ENCODE measurements at places on chromosomes 1 and 21.

DNA sequence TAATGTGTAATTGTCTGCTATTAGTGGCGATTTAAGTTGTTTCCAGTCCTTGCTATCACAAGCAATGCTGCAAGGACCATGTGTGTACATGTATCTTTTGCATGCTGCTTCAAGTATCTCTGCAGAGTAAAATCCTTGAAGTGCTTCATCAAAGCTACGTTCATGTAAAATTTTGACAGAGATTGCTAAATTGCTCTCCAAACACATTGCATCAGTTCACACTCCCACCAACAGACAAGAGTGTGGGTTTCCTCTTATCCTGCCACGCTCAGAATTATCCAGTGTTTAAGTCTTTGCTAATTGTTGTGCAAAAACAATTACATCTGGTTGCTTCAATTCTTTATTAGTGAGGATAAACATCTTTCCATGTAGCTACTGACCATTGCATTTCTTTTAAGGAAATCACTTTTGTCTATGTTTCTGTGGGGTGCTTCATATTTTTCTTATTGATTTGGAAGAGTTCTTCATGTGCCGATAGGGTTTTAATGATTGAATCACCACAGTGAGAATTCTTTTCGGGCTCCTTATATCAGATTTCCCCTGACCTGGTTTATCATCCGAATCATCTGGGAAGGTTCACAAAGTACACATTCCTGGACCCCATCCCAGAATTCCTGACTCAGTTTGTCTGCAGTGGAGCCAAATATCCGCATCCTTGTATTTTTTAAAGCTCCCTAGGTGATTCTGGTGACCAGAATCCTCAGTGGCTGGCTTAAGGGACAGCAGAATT, 56.3 kb upstream of the GALNT2 start:
- DNase-seq = no peak

GRCh38 chr1:212486619-212486975, 53.9 kb downstream of the NENF start:
- no peak for DNase-seq

- no peak for DNase-seq
These were observed 1.4 kb upstream of the SKI start for GRCh38 chr1:2226525-2227345.

GRCh38 chr1:55445416-55445815, 230.3 kb upstream of the USP24 start:
- no peak for DNase-seq

- DNase-seq = no peak
These were observed 155.9 kb upstream of the RUNX1 start for GRCh38 chr21:35204850-35205541.

DNA sequence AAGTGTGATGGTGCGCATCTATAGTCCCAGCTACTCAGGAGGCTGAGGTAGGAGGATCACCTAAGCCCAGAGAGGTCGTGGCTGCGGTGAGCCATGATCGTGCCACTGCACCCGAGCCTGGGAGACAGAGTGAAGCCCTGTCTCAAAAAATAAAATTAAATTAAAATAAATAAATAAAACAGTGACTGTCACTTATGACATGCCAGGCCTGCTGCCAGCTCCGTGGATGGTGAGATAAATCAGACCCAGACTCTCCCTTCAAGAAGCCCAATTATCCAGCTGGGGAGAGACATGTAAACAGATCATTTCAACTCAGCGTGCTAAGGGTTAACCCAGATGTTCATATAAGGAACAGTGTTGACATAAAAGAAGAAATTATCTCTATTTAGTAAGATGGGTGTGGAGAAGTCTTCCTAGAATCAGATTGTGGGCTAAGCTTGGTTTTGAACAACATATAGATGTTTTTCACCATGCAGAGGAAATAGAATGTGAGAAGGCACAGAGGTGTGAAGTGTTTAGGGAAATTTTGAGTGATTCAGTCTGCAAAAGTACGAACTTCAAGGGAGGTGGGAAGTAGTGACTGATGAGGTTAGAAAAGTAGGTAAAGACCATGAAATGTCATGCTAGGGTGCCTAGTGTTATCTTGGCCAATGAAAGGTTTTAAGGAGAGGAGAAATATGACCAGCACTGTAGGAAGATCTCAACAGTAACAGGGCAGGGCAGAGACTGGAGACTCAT, 18.3 kb downstream of the YARS1 start:
- DNase-seq = no peak

- DNase-seq = no peak
These were observed 55.9 kb downstream of the CAMSAP2 start for GRCh38 chr1:200794506-200795065.

GRCh38 chr21:39452970-39453342, 1.2 kb downstream of the SH3BGR start:
- no peak for DNase-seq

DNA sequence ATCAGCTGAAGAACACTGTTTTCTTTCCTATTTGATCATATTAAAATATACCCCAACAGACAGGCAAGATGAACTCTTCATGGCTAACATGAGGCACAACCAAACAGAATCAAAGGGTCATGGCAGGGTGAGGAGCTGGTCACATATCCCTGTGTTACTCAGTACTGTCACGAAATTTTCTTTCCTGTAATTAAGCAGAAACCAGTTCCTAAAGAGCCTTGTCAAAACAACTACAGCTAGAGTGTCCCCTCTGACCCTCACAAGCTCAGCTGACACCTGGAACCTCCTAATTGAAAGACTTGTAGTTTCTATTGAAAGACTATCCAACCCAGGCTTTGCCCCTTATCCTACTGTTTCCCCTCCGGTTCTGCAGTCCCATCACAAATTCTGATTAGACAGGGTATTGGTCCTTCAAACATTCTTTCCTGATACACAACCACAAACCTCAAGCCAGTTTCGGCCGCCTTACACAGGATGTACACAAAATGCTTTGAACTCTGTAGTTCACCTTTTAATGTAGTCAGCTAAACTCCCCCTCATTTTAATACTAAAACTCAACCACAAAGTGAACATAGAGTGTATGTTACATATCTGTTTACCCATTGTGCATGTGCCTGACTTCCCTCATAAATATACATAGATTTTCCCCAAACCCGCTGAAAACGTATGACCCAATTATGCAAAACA, 651.9 kb downstream of the MRPL39 start:
- no peak for DNase-seq

GRCh38 chr1:208291129-208291528, 46.9 kb upstream of the PLXNA2 start:
- DNase-seq = no peak

Data from NT2/D1 (cell line).